NCI-H2081 (cell line): ENCODE measurements at places on chromosomes 1 and 21.

- DNase-seq, result no peak
Measured at GRCh38 chr1:208405014-208405413, 160.8 kb upstream of the PLXNA2 start.

GRCh38 chr1:27858072-27858948 lies 14.0 kb upstream of the THEMIS2 start:
- DNase-seq, result peak; percentile 83

DNA sequence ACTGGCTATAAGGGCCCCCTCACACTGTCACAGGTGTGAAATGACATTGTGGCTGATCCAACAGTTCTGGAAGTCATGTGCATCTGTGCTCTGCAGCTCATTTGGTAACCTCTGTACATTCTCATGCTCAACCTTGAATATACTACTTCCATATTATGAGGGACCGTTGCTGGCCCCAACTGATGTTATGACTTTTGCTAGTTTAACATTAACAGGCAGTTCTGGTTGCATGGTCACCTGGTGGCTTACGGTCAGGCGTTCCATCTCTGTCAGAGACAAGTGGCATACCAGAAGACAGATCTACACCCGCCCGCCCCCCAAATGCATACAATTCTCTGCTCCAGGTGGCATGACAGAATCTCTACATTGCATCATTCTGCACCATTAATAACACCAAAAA lies 6.0 kb upstream of the DIP2A start:
- DNase-seq, result no peak

DNA sequence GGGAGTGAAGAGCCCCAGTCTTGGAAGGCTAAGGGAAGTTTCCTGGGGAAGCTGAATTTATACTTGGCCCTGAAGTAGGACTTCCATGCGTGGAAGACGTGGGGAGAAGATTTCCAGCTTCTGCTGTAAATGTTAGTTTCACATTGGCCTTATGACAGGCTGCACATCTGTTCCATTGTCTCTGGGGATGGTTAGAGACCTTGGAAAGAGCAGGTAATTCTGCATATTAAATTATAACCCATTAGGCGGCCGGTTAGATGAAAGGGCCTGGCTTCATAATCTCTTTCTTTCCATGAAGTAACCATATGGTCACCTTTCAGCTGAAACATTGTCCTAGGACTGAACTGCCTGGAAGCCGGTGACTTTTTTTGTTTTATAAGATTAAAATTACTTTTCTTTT lies 37.5 kb downstream of the DPT start:
- DNase-seq, result no peak

DNA sequence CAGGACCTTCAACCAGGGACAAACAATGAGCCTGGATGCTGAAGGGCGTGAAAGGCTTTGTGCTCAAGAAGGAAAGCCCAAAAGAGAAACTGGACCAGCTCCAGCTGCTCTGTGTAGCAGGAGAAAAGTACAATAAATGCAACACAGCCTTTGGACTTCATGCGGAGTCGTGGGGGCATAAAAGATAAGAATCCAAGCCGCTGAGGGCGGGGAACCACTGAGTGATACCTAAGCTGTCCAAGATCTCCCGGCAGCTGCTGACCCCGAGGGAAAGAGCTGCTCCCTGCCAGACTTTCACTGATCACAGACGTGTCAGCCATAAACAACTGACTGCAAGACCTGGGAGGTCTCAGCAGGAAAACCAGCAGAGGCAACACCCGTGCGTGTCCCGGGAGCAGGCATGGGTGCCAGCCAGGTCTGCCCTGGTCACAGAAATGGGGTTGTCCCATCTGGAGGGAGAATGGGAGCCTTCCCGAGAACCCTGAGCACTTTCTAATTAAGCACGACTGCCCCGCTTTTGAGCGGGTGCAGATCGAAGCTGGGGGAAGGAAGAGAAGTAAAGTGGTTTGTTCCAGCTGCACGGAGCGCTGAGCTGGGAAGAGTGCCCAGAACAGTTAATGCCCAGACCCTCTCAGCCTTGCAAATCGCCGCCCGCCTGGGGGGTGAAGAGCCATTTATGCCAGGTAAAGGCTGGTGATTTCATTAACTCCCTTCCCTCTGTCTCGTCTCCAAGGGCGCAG lies 68.3 kb upstream of the TARDBP start:
- DNase-seq, result peak; percentile 95
